ENCODE measurements at places on chromosomes 16 and 17.

- no peak for DNase-seq
Measured at GRCh38 chr16:89136931-89137330, 34.6 kb upstream of the CDH15 start.

GRCh38 chr17:49071106-49071505 is 61.5 kb upstream of the B4GALNT2 start:
- DNase-seq: no peak

- DNase-seq: no peak
Measured at GRCh38 chr17:56148333-56148732, 4.9 kb upstream of the ANKFN1 start.

DNA sequence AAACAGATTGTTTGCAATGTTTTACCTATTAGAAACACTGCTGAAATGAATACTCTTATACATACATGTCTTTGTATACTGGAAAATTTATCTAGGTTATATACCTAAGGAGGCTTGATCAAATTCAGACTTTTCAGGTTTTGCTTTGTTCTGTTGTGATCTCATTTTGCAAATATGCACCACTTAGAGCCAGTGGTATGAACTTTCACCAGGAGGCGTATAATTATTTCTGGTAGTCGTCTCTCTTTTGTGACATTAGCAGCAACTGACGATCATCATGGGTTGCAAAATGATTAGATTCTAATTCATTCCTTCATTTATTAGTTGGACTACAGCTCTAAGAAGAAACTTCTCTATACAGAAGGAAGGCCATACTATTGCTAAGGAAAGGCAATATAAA is 26.9 kb downstream of the AP1G1 start:
- DNase-seq: no peak

- DNase-seq: no peak
Measured at GRCh38 chr17:1574697-1575471, 12.3 kb upstream of the PITPNA start.

GRCh38 chr17:6059406-6059805 is 10.8 kb upstream of the WSCD1 start:
- DNase-seq: no peak

DNA sequence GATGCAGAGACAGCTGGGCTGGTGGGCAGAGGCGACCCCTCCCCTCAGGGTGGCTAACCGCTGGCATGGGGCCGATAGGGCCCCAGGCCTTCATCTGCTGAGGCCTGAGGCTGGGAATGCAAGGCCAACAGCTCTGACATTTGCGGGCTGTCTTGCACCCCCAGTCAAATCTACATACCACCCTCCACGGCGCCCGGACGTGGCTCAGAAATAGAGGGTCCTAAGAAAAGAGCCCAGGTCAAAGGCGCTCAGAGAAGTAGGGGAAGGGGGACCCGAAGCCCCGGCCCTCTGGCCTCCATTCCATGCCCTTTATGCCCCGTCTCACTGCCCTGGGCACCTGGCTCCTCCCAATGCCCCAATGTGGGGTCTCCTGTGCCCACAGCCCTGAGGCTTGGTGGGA is 142.3 kb downstream of the C16orf78 start:
- no peak for DNase-seq

- peak; percentile 91 for DNase-seq
Measured at GRCh38 chr17:77451245-77451893, 310.6 kb downstream of the SEC14L1 start.

- no peak for DNase-seq
Measured at GRCh38 chr16:87163637-87164036, 153.6 kb downstream of the C16orf95 start.

GRCh38 chr17:50205963-50206505 is 4.6 kb upstream of the COL1A1 start:
- DNase-seq: no peak

Data from globus pallidus (tissue), 1 donor.